CD14-positive monocyte (primary cell): ENCODE measurements at places on chromosomes 5 and 9. TPM values are rescaled to one million over a fixed set of nuclear protein-coding genes. Genes with fewer than 3 reads are reported as not detected.

Gene SLC23A1
- polyA plus RNA-seq, result not detected

GRCh38 chr5:51208296-51208695, 175.0 kb upstream of the ISL1 start:
- DNase-seq, result no peak

DNA sequence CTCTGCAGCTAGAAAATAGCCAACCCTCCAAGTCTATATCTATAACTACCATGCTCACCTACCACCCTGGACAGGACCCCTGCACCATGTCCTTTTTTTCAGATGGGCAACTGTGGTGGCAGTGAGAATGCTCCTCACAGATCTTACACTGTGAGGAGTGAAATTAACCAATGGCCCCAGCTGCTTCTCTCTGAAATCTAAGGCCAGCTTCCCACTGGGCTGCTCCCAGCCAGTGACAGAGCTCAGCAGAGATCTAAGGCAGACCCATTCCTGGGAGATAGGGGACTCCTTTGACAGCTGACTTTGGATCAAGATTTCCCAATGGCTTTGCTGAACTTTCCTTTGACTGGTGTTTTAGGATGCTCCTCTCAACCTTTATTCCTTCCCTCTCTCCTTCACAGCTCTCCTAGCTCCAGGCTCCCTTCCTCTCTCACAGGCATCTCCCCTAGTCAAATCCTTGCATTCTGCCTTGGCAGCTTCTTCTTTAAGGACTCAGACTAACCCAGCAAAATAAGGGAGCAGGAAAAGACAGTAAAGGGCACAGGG, 1.6 kb upstream of the ARAP3 start:
- DNase-seq, result no peak

GRCh38 chr9:135297456-135298075, 182.0 kb upstream of the PPP1R26 start:
- no peak for DNase-seq

- no peak for DNase-seq
These were observed 48.2 kb downstream of the DBH start for GRCh38 chr9:133684121-133684935.

GRCh38 chr5:132234684-132235062, 7.0 kb upstream of the P4HA2 start:
- no peak for DNase-seq

DNA sequence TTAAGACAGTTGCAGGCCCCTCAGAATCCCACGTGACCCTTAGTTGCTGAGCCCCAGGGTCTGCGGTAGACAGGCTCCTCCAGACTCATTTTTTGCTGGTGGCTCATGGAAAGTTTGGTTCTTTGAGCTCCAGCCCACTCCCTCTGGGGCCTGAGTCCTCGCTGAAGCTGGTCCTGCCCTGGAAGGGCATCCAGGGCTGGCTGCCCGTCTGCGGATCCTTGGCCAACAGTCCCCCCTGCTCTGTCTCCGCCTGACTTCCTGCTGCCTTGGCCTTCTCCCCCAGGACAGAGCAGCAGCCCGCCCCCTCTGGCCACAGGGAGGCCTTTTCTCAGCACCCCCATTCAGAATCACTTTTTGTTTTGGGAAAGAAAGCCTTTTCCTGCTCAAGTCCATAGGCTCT, 24.4 kb downstream of the SLC6A7 start:
- DNase-seq, result no peak

GRCh38 chr5:50697739-50698138, 31.3 kb downstream of the PARP8 start:
- DNase-seq, result no peak

Gene HAPLN1
- polyA plus RNA-seq, result not detected

- no peak for DNase-seq
These were observed 263.3 kb downstream of the TMEM167A start for GRCh38 chr5:82813861-82814260.

GRCh38 chr9:131912069-131912468, 167.6 kb downstream of the MED27 start:
- no peak for DNase-seq

DNA sequence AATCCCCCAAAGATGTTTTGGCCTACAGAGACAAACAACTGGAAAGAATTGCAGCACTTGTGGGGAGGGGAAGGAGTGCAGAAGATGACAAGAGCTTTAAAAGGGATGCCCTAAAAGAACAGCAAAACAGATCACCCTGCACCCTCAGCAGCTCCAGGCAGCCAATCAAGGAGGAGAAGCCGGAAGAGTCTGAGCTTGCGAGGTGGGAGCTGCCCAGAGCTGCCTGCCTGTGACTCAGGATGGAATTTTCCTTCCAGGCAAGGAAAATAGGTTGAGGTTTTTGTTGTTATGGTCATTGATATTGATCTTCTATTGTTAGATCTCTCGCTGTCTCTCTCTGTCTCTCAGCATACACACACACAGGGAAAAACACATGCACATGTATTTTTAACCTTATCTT, 70.3 kb upstream of the MAP1B start:
- DNase-seq, result no peak

DNA sequence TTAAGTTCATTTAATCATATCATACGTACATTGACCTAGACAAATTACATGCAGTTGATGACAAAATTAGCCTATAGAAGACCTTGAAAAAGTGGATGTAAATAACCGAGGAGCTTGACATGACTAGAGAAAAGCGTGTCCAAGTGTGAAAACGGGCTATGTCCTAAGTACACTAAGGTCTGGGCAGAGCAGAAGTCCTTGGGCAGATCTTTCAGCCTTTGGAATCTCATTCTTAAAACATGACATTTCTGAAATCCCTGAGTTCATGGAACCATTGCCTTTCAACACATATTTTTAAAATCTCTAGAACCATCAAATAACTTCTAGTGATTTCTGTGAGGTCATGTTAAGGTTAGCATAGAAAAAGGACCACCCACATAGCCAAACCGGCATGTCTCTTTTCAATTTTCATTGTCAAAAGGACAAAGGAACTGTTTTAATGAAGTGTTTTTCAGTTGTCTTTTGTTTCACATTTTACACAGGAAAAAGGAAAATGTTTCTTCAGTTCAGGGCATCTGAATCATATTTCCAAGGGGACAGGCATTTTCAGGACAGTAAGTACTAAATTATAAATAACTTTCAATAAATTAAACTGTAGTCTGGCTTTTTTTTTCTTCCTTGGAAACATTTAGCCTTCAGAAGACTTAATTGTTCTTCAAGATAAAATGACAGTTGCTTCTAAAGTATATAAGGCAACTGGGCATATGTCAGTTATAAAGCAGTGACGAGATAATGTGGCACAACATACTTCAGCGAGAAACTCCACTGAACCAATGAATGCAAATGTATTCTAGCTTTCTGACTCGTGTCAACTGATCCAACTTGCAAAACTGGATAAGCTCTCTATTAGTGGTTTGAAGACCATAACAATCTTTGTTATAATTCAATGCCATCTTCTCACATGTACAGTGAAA, 416.8 kb downstream of the NFIB start:
- no peak for DNase-seq

GRCh38 chr9:135711391-135711790, 9.4 kb downstream of the KCNT1 start:
- DNase-seq, result no peak

DNA sequence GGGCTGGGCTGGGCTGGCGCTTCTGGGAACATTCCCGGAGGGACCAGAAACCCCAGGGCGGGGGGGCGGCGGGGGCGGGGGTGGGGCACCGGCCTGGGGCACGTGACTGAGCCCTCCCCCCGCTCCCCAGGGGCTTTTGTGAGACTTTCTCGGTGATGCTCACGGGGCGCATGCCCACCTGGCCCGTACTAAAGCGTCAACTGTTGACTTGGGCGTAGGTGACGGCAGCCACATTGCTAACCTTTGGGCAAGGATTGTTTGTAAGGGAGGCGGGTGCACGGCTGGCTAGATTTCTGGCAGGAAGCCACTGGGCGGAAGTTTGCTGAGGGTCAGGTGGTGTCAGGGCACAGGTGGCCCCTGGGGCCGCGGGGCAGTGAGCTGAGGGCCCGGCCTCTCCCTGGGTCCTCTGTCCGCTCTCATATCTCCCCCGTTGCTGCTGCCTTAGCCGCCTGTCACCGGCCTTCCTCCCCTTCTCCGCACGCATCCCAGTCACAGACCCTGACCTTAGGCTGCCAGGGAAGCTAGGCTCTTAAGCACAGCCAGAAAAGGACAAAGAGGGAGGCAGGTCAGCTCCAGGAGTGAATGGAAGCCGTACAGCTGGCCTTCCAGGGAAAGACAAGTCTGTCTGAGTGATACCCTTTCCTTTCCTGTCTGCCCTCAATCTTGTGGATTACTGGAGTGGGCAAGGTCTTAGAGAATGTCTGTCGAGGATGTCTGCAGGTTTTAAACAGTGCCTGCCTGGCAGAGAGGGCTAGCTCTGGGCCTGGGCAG, 812 bp downstream of the CACFD1 start:
- DNase-seq, result peak; percentile 41

- no peak for DNase-seq
These were observed 4.1 kb downstream of the AGTPBP1 start for GRCh38 chr9:85737671-85738070.

Gene GABRG2
- polyA plus RNA-seq, result not detected in 2 replicates

Gene FIBCD1
- polyA plus RNA-seq, result not detected

- no peak for DNase-seq
These were observed 21.3 kb upstream of the LMNB1 start for GRCh38 chr5:126755593-126755992.

DNA sequence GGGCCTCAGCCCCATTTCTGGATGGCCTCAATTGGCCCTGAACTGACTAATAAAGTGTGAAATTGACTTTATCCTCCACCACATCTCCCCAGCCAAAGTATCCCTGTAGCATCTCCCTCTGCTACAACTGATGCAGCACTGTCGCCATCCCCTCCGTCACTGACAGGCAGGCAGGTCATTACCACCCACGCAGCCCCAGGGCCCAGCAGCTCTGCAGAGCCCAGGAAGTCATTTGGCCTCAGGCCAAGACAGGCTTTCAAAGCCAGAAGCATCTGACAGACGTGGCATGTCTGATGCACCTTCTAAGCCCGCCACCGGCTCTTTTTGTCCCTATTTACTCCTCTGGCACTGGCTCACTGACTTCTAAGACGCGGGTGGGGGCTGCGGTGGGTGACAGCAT, 65.3 kb downstream of the ARHGEF37 start:
- DNase-seq, result no peak

DNA sequence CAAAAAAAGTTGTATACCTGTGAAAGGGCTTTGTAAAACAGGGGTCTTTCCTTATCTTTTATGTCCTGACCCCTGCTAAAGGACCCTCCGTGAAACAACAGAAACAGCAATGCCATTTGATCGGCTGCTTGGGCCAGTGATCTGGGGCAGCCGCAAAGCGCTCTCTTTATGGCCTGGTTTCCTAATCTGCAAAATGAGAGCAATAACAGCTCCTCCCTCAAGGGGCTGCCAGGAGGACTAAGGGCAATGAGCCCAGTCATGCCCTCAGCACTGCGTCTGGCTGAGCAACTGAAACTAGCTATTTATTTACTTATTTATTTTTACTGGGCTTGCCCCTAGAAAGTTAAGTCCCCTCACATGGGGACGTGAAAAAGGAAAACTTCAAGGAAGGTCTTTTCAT, 18.3 kb downstream of the CMBL start:
- no peak for DNase-seq

DNA sequence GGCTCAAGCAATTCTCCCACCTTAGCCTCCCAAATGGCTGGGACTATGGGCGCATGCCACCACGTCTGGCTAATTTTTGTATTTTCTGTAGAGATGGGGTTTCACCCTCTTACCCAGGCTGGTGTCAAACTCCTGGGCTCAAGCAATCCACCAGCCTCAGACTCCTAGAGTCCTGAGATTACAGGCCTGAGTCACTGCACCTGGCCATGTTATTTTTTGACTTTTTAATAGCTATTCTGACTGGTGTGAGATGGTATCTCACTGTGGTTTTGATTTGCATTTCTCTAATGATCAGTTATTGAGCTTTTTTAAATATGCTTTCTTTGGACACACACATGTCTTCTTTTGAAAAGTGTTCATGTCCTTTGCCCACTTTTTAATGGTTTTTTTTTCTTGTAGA, 38.2 kb downstream of the FBXW2 start:
- DNase-seq, result no peak

Gene TARS1
- polyA plus RNA-seq, result 6.1 and 10.6 TPM in 2 replicates

DNA sequence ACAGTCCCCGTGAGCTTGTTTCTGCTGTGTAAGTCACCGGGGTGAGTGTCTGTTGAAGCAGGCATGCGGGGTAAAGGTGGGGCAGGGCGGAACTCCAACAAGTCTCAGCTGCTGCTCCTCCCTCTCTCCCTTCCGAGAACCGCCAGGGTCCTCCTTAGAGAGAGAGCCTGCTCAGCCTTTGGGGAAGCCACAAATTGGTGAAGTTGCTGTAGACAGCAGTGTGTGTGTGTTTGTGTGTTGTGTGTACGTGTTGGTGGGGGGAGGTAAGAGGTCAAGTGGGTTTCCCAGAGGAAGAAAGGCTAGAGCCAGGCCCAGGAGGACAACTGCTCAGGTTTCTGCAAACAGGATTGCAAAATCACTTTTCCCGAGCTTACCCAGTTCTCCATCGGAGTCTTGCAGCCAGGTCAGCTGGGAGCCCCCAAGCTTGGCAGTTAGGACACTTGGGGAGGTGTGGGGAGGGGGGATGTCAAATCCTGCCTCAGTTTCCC, 38.9 kb upstream of the DAB2IP start:
- DNase-seq, result no peak

GRCh38 chr9:126584611-126585010, 29.1 kb upstream of the LMX1B start:
- no peak for DNase-seq

- DNase-seq, result no peak
These were observed 22.2 kb downstream of the COL27A1 start for GRCh38 chr9:114177423-114178064.

DNA sequence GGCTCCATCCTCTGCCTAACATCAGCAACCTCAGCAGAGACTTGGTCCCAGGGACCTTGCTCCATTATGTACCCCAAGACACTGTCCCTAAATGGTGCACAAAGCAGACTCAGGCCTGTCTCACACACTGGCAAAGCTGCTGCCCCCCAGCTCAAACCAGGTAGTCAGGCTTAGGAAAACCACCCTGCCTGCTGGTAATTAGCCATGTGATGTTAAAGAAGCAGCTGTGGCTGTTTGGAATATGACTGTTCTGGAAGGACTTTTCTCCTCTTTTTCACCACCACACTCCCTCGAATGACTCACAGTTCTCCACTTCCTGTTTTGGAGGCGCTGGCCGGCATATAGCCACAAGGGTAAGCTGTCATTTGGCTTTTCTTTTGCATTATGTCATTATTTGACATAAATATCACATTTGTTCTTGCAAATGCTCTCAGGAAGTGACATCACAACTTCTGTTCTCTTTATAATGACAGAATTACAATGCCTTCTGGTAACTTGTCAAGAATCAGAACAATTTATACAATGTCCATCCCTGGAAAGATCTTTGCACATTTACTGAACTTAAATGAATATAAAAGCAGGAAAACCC, 113.9 kb downstream of the SUSD1 start:
- DNase-seq, result peak; percentile 93

Gene CER1
- polyA plus RNA-seq, result not detected
